ENCODE measurements at places on chromosomes 5 and 9. TPM values are rescaled to one million over a fixed set of nuclear protein-coding genes. Genes with fewer than 3 reads are reported as not detected.

The CDX1 gene
- total RNA-seq = not detected

The BRD8 gene
- 94.0 TPM for total RNA-seq

The LCN9 gene
- total RNA-seq = not detected

The ANXA2R gene
- 1.8 TPM for total RNA-seq

The ALDH1A1 gene
- total RNA-seq = 131 TPM

The ACSL6 gene
- 73.4 TPM for total RNA-seq

The TMOD1 gene
- total RNA-seq = 13.4 TPM

The MYMK gene
- total RNA-seq = 2.1 TPM

The ELAVL2 gene
- 37.8 TPM for total RNA-seq

The SMIM32 gene
- not detected for total RNA-seq

The CA9 gene
- 0.88 TPM for total RNA-seq

The PDE6A gene
- 0.88 TPM for total RNA-seq

The NR6A1 gene
- total RNA-seq = 3.2 TPM

The PHF24 gene
- total RNA-seq = 11.2 TPM

The CARD6 gene
- total RNA-seq = 2.3 TPM

The STARD4 gene
- 36.1 TPM for total RNA-seq

The SPACA9 gene
- total RNA-seq = 2.8 TPM

The FAM78A gene
- 3.8 TPM for total RNA-seq

The ZNF462 gene
- 85.9 TPM for total RNA-seq

The LEAP2 gene
- total RNA-seq = 1.1 TPM

The ZNF474 gene
- total RNA-seq = 0.38 TPM

The ISL1 gene
- 29.4 TPM for total RNA-seq

The KCTD16 gene
- total RNA-seq = 8.7 TPM

The ZFR gene
- total RNA-seq = 121 TPM

The SPINK4 gene
- total RNA-seq = not detected

The BOD1 gene
- 78.7 TPM for total RNA-seq

The MEIKIN gene
- 0.55 TPM for total RNA-seq

The C8G gene
- not detected for total RNA-seq

The GCNT1 gene
- total RNA-seq = 15.8 TPM

The KIF4B gene
- total RNA-seq = 0.33 TPM

The IL3 gene
- total RNA-seq = not detected

The CDH9 gene
- 1.6 TPM for total RNA-seq

The ECSCR gene
- 10.8 TPM for total RNA-seq

The CCL27 gene
- total RNA-seq = not detected

The C9orf50 gene
- 0.71 TPM for total RNA-seq

The TNFAIP8 gene
- total RNA-seq = 20.5 TPM

The PSMB7 gene
- 294 TPM for total RNA-seq

The STKLD1 gene
- 1.3 TPM for total RNA-seq

The PCDHGB4 gene
- 20.7 TPM for total RNA-seq

The FGF10 gene
- total RNA-seq = 9.4 TPM

The SVEP1 gene
- 27.3 TPM for total RNA-seq

The ATP6V1G1 gene
- total RNA-seq = 250 TPM

The HCN1 gene
- total RNA-seq = 31.2 TPM

The CCDC192 gene
- not detected for total RNA-seq

The SAP30L gene
- total RNA-seq = 30.6 TPM

Measured in camera-type eye (tissue), 1 donor.